Mesothelial cell of epicardium (in vitro differentiated cells): ENCODE measurements at places on chromosomes 5 and 9.

DNA sequence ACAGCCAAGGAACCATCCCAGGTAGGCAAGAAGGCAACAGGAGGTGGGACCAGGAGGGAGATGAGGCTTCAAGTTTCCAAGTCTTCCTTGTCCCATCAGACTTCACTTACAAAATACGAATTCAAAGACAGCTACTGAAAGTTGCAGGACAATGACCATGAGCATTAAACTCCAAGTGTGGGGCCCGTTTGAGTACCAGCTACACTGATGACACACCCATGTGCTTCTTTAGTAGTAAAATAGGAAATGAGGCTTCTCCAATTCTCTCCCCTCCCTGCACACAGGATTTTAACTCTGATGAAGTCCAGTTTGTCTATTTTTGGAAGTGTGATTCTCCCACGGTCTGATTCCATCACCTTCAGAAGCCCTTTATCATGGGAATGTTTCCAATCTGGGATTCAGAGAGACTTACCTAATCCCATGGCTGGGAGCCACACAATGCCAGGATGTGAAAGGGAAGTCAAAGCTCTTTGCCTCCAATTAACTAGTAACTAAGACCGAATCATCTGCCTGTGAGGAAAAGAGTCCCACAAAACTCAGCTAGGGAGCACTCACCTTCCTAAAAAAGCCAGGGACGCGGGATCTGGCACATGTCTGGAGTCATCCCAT, 222.8 kb upstream of the MSX2 start:
- DNase-seq = no peak

DNA sequence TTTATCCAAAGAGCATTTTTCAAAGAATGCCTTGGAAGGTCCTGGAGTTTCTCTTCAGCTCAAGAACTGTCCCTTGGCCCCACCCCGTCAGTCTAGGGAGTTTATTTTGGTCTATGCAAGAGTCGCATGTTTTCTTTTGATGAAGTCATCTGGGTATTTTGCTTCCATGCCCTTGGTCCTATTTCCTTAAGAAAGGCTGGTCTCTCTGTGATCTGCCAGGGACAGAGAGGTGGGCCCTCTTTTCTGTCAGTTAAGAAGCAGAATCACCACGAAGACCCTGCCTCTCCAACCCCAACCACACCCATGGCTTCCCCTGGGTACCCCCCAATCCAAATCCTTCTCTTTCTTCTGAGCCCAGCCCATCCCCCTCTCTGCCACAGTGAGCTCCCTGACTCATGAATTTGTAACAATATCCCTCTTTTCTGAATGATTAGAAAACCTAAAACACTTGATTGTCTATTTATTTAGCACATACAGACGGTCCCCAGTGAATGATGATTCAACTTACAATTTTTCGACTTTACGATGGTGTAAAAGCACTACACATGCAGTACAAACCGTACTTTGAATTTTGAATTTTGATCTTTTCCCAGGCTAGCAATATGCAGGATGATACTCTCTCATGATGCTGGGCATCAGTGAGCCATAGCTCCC, 163.5 kb upstream of the ADRA1B start:
- DNase-seq = no peak

GRCh38 chr9:120845255-120845654, 2.5 kb upstream of the PSMD5 start:
- no peak for DNase-seq

- no peak for DNase-seq
Measured at GRCh38 chr5:130424341-130424740, 520.1 kb downstream of the CHSY3 start.

- no peak for DNase-seq
Measured at GRCh38 chr9:131337131-131337848, 47.8 kb downstream of the PLPP7 start.

DNA sequence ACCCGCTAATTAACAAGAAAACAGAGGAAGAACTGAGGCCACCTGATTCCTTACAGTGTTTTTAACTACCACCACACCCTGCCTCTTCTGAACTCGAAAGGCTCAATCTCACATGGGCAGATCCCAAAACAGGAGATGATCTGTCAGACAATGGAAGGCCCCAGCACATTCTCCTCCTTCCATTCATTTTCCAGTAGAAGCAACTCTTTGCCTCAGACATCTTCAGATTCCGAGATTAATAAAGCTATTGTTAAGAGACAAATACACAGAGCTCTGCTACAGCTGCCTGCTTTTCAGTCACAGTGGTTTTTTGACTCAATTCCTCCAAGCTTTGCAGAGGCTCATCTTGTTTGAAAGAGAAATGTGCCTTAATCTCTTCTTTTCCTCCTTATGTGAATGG, 127.2 kb upstream of the ADAMTSL1 start:
- no peak for DNase-seq

- DNase-seq = no peak
Measured at GRCh38 chr5:72189146-72189545, 81.9 kb downstream of the MAP1B start.

DNA sequence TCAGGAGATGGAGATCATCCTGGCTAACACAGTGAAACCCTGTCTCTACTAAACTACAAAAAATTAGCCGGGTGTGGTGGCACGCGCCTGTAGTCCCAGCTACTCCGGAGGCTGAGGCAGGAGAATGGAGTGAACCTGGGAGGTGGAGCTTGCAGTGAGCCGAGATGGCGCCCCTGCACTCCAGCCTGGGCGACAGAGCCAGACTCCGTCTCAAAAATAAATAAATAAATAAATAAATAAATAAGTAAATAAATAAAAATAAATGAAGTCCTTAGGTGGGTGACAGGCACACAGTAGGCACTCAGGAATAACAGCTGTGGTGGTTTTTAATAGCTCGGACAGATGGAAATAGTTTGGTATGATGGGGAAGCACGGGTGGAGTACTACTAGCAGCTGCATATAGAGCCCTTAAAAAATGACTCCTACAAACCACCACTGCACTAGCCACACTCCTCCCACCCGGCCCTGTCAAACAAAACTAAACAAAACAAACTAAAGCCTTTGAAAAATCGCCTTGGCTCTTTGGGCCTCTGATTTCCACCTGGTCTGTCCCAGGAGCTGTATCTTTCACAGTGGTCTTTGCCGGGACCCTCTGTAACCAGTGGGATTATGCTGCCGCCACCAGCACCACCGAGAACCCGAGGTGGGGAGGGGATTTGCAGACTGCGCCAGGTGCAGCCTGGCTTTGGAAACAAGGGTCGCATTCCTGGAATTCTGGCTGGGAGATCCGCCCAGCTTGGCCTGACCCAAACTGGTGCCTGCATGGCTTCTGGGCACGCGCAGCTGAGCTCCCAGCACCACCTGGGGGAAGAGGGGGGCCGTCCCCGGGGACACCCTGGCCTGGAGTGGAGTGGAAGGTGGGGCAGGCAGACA, 5.1 kb upstream of the WDR5 start:
- DNase-seq = peak; percentile 70

- DNase-seq = no peak
Measured at GRCh38 chr5:167821151-167821550, 470.3 kb upstream of the WWC1 start.

DNA sequence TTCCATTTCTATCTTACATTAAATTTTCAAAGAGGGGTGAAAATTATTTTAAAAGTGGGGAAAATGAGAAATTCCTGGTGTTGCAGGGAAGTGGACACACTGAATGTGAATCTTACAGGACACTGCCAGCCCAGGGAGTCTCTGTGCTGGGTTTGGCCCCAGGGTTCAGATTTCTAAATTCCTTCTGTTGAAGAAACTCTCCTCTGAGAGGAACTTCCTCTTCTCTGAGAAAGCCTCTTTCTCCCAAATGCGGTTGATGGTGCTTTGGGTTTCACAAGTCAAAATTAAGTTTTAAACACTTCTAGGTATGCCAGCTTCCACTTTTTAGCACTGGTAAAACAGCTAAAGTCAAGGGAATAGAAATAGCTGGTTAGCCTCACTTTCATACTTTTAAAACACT, 317.9 kb upstream of the ITGA1 start:
- DNase-seq = no peak

- no peak for DNase-seq
Measured at GRCh38 chr9:134427153-134427782, 101.0 kb downstream of the RXRA start.

GRCh38 chr5:36575361-36575781, 31.0 kb upstream of the SLC1A3 start:
- no peak for DNase-seq

DNA sequence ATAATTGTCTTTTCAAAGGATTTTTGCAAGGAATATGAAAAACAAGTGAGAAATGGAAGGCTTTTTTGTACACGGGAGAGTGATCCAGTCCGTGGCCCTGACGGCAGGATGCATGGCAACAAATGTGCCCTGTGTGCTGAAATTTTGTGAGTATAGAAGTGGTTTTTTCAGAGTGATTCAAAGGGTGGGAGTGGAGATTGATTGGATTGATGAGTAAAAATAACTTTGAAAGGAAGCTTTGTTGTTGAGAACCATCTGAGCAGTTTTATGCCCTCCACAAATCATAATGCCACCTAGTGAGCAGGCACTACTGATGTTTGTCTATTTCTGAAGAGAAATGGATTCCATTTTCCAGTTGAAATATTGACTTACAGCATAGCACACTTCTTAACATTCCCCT, 30.6 kb downstream of the SPINK5 start:
- no peak for DNase-seq

DNA sequence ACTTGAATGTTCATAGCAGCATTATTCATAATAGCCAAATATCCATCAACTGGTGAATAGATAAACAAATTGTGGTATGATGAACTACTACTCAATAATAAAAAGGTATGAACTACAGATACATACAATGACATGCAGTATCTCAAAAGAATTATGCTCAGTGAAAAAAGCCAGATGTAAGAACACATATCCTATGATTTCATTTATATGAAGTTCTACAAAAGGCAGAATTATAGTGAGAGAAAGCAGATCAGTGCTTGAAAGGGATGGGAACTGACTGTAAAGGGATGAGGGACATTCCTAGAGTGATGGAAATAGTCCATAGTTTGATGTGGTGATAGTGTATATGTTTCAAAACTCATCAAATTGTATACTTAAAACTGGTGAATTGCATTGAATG, 339.0 kb downstream of the ENC1 start:
- DNase-seq = no peak

DNA sequence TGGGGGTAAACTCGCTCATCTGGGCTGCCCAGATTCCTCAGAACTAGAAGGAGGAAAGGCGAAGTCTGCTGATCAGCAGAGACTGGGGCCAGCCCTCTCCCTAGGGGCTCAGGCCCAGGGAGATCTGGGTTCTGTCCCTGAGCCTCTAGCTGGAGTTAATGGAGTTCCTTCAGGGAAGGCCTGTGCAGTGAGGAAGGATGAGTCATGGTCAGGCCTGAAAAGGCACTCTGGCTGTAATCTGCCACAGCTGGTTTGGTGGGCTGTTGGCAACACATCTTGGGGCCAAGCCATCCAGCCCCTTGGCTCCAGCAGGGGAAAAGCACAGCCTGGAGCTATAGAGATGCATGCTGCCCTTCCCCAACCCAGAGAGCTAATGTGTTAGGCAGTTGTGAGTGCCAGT, 459.6 kb downstream of the PRELID2 start:
- DNase-seq = no peak

DNA sequence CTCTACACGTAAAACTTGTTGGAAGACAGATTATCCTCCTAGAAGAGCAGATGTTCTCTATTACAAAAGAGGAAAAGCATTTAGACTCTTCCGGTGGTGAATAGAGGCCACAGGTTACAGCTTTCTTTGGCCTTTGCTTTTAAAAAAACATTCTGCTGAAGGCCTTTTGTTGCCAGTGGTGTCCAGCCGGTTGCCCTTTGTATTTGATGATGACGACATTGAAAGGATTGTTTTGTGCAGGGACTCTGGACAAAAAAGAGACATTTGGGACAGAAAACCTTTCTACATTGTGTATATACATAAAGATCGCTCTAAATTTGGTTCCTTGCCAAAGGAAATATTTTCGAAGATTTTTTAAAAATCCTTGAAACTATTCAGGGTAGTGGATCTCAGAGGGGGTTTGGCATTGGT, 180.3 kb downstream of the C9orf152 start:
- DNase-seq = no peak
